ENCODE measurements at places on chromosomes 6 and 20. TPM values are rescaled to one million over a fixed set of nuclear protein-coding genes. Genes with fewer than 3 reads are reported as not detected.

The C6orf132 gene
- 6.0 TPM for total RNA-seq

The HAO1 gene
- total RNA-seq: not detected

DNA sequence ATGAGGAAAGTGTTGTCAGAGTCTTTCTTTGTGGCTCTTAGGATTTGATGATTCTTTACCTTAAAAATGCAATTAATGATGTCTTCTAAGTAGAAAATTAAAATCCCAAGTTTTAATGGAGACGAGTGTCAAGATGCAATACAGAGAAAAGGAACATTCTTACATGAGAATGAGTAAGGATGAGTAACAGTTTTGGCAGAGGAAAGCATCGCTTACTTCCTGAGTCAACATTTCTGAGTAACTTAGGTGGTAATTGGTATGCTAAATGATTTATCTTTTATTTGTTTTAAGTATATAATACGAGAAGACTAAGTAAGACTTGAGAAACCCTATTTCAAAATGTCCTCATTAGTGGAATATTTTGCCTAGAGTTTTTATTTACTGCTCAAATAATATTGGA, 101.3 kb downstream of the RTN4IP1 start:
- DNase-seq: no peak

DNA sequence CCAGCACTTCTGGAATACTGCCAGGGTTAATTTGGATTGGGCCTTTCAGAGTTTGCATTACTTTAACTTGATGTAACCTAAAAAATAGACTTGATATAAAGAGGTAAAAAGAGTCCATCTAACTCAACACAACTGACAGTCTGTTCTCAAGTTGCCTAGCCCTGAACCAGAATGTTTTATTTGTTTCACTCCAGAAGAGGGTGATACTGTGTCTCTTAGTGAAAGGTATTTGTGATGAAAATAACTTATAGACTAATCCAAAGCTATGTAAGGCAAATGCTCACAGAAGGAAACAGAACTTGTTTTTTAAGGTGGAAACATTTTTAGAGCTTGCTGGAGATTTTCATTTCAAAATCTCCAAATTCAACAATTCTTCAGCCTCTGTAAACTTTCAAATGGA, 469.1 kb upstream of the RUNX2 start:
- DNase-seq: peak; percentile 18

DNA sequence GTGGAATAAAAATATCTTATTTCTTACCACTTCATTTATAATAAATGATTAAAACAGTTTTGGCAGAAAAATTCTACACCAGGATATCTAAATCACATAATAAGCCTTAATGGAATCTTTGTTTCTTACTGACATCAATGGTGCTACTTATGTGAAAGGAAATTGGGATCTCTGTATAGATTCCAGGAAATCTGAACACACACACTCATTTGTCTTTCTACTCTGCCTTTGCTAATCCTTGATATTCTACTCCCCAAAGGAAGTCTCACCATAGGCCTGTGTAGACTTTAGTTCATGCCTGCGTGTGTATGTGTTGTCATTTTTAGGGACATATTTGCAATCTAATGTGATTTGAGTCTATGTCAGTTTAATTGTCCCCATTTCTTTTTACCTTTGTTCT, 7.9 kb downstream of the ADGRB3 start:
- DNase-seq: no peak

DNA sequence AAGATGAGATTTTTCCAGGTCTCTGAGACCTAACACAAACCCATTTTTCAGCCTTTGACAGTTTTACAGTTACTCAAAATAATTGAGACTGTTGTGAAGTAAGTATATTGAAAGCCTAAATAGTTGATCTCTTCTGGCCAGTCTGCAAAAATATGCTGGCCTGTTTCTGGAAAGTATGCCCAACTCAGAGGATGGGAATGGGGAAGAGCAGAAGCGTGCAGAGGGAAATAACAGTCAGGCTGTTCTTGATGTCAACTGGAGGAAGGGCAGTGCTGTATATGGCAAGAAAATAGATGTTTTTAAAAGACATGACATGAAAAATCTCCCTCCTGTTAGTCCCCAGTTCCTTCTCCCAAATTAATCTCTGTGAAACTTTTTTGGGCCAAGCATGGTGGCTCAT, 3.8 kb downstream of the GID8 start:
- no peak for DNase-seq

GRCh38 chr6:72363844-72364740, 257.8 kb upstream of the KCNQ5 start:
- DNase-seq: peak; percentile 69

GRCh38 chr6:166588691-166589336, 2.3 kb upstream of the RAMACL start:
- no peak for DNase-seq

Data from umbilical cord (tissue), 2 donors.